ENCODE measurements at places on chromosomes 5 and 9. TPM values are rescaled to one million over a fixed set of nuclear protein-coding genes. Genes with fewer than 3 reads are reported as not detected.

The GMCL2 gene
- total RNA-seq: not detected

The PLEKHG4B gene
- total RNA-seq: 0.30 TPM

The HMMR gene
- 29.6 TPM for total RNA-seq

The ZNF454 gene
- 3.6 TPM for total RNA-seq

The DNM1 gene
- total RNA-seq: 14.2 TPM

The PPP3R2 gene
- total RNA-seq: not detected

The TMEM171 gene
- total RNA-seq: 1.8 TPM

The IRX2 gene
- total RNA-seq: not detected

The GRM6 gene
- not detected for total RNA-seq

The C5orf24 gene
- total RNA-seq: 73.2 TPM

The SLC34A3 gene
- total RNA-seq: not detected

The SPINK7 gene
- total RNA-seq: not detected

The CTSV gene
- total RNA-seq: 0.74 TPM

The TMEM252 gene
- not detected for total RNA-seq

The SNX2 gene
- 81.1 TPM for total RNA-seq

The TCF7 gene
- 0.09 TPM for total RNA-seq

The PRR16 gene
- 1.8 TPM for total RNA-seq

The FAM163B gene
- total RNA-seq: 0.30 TPM

The GDNF gene
- total RNA-seq: 1.2 TPM

The AK8 gene
- total RNA-seq: under 0.01 TPM

The BAAT gene
- 0.23 TPM for total RNA-seq

The IFNA21 gene
- not detected for total RNA-seq

The ORM2 gene
- total RNA-seq: not detected
